ENCODE measurements at places on chromosomes 16 and 17.

- DNase-seq: no peak
Observed at GRCh38 chr16:56977216-56977615, 12.1 kb upstream of the NLRC5 start.

- no peak for DNase-seq
Observed at GRCh38 chr17:77019893-77020379, 120.8 kb upstream of the SEC14L1 start.

DNA sequence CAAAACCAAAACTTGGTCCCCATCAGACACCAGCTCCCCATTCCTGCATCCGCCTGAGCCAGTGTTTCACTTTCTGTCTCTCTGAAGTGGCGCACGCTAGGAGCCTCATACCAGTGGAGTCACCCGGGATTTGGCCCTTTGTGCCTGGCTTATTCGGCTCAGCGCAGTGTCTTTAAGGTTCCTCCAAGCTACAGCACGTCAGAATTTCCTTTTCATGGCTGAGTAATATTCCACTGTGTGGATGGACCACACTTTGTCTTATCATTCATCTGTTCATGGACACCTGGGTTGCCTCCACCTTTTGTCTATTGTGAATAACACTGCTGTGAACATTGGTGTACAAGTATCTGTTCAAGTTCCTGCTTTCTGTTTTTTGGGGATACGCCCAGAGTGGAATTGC lies 45.2 kb upstream of the CHMP6 start:
- no peak for DNase-seq

DNA sequence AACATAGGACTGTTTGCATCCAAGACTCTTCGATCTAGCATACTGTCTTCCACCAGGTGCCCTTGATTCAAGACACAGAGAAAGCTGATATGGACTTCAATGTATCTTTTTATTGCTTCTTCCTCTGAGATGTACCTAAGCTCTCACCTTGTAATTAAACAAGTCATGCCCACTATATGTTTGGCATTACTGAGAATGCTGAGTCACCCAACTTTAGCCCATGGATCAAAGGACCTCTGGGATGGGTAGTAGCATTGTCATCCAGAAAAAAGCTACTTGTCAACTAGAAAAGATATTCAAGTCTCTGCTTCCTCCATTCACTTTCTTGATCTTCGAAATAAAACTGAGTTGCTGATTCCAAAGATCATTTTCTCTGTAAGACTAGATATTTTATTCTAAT lies 37.8 kb downstream of the CDH8 start:
- no peak for DNase-seq

DNA sequence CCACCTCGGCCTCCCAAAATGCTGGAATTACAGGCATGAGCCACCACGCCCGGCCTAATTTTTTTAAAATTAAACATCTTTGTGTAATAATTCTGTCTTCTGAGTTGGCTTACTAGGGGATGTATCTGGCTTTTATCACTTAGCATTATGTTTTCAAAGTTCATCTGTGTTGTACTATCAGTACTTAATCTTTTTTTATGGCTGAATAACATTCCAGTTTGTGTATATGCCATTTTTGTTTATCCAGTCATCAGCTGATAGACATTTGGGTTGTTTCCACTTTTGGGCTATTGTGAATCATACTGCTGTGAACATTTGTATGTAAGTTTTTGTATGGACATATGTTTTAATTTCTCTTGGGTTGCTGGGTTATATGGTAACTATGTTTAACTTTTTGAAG lies 69.0 kb downstream of the CHD9 start:
- peak; percentile 63 for DNase-seq

- DNase-seq: no peak
Observed at GRCh38 chr16:58793366-58793765, 59.2 kb upstream of the GOT2 start.

DNA sequence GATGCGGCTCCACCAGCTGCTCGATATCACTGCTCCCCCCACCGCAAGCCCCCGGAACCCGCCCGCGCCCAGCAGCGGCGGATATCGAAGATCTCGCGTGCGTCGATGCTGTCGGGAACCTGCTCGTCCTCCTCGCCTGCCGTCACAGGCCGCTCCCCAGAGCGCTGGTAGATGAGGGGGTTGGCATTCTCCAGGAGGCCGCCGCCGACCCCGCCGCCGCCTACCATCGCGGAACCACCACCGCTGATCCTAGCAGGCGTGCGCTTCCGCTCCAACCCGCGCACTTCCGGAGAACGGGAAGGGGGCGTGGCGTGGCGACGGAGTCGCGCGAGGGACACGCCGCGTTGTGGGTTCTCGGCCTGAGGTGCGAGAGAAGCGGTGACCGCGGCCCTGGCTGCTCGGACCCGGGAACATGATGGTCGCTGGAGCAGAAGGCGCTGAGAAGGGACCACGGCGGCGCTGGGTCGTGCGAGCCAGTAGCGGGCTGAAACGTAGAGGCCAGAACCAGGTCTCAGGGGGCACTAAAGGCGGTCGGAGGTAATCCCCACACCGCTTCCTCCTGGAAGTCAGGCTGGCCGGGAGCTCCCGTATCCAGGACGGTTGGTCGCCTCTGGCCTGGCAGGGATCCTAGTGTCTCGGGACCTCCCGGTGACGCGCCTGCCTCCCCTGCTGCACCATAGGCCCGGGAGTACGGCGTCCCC lies at the start of gene CIAO2B:
CIAO2B (minus strand) TSS at position 265 of the 701 bp plus-strand sequence; CDS start at position 227, 38 bp downstream.
- DNase-seq: peak; percentile 87

- DNase-seq: no peak
Observed at GRCh38 chr16:1471569-1472194, 3.1 kb downstream of the CLCN7 start.

DNA sequence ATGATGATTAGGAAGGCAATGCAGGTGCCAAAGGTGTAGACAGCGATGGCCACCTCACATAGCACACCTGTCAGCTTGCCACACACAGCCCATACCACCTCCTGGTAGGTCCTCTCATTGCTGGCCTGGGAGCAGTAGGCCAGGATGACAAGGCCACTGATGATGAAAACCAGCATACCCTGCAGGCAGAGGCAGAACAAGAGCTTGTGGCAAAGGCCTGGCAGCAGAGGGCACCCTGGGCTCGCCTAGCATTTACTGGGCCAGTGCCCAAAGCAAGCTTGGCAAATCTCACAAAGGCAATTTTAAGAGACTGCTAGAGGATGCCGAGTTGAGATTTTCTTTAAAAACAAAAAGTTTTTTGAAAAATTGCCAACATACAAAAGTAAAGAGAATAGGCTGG lies 5.9 kb downstream of the SLC38A7 start:
- DNase-seq: peak; percentile 23

DNA sequence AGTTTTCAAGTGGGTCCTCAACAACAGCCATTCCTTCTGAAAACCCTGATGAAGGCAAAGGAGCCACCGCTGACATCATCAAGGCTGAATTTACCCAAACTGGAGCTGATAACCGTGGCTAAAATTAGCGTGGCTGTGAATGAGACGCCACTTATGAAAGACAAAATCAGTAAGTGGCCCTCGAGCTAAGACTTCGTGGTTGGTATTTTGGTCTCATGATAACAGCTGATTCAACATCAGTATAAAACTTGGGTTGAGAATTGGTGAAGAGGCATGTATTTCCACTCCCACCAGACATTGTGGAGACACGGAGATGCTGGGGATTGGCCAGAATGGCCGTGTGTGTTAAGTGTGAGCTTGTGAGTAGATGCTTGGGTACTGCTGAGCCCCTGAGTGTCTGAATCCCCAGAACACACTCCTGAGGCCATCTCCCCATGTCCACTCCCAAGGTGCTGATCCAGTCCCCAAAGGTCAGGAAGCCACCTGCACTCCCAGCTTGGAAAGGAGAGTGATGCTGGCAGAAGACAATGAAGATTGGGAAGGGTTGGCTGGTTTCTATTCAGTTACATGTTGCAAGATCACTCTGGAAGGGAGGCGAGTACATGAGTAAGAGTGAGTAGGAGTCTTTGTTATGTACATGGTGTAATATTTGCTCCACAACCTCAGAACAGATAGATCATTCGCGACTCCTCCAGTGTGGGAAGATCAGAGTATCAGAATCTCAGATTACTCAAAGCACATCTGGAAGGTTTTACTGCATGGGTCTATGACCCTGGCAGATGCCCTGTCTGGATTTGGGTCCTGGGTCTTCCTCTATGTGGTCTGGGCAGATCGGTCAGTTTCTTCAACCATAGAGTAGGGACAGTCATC lies 207.7 kb downstream of the HS3ST3A1 start:
- DNase-seq: peak; percentile 92

GRCh38 chr16:709566-710499 lies 4.2 kb upstream of the FBXL16 start:
- DNase-seq: peak; percentile 85

DNA sequence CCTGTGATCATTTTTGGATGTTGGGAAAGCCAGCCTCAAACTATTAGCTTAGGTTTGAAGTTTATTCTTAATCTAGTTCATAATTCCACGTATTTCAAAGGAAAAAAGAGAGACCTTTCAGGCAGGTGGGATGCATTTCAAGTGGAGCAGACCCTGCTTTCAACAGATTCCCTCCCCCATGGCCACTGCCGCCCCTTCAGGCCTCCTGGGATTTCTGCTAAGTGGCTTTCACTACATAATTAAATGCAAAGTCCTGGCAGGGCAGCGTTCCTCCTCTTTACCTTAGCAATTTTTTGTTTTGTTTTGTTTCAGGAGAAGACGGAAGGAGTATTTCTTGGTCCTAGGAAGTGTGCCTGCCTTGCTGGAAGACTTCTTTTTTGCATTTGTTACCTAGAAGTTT lies 36.6 kb downstream of the MAF start:
- DNase-seq: no peak

GRCh38 chr17:15377616-15378015 lies 36.2 kb upstream of the TEKT3 start:
- peak; percentile 71 for DNase-seq

DNA sequence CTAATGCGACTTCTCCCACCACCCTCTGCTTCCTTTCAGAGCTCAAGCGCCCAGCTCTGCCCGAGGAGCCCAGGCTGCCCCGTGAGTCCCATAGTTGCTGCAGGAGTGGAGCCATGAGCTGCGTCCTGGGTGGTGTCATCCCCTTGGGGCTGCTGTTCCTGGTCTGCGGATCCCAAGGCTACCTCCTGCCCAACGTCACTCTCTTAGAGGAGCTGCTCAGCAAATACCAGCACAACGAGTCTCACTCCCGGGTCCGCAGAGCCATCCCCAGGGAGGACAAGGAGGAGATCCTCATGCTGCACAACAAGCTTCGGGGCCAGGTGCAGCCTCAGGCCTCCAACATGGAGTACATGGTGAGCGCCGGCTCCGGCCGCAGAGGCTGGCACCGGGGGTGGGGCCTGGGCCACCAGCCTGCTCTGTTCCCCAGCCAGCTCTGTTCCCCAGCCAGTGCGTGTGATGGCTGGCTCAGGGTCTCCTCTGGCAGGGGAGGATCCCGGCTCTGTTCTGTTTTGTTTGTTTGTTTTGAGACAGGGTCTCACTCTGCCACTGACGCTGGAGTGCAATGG lies 18.7 kb downstream of the CRISPLD2 start:
- no peak for DNase-seq

DNA sequence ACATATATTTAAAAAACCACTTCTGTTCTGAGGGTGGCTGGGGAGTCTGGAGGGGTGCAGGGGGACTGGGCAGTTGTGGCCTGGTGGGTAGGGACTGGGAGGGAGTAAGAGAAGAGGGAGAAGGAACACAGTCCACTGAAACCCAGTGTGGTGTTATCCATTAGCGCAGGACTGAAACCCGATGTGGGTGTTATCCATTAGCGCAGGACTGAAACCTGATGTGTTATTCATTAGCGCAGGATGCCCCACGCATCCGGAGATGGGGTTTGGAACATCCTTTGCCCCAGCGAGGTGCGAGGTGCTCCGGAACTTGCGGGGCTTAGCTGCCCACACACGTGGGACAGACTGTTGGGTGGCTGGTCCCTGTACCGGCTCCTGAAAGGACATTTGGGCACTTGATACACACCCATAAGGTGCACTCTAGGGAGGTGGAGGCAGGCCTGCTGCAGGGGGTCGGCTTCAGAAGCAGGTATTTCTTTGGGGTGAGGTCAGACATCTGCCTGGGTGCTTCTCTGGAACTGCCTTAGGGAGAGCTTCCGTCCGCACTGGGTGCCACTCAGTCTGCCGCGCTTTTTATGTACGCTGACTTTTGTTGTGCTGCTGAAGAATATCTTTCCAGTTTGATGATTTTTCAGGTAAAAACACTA lies 20.3 kb upstream of the FASN start:
- no peak for DNase-seq

DNA sequence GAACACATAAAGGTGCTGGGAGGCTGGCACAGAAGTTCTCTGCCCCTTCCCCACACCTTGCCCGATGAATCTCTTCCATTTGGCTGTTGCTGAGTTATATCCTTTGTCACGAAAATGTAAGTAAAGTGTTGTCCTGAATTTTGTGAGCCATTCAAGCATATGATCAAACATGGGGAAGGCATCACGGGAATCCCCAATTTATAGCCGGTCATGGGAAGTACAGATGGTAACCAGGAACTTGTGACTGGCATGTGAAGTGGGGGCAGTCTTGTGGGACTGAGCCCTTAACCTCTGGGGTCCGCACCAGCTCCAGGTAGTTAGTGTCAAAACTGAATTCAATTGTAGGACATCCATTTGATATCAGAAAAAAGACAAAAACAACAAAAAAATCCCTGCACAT lies 13.2 kb downstream of the TOM1L2 start:
- no peak for DNase-seq

GRCh38 chr17:19363460-19364035 lies 1.0 kb upstream of the B9D1 start:
- DNase-seq: no peak

GRCh38 chr16:31455601-31456314 lies 3.5 kb upstream of the ARMC5 start:
- no peak for DNase-seq

DNA sequence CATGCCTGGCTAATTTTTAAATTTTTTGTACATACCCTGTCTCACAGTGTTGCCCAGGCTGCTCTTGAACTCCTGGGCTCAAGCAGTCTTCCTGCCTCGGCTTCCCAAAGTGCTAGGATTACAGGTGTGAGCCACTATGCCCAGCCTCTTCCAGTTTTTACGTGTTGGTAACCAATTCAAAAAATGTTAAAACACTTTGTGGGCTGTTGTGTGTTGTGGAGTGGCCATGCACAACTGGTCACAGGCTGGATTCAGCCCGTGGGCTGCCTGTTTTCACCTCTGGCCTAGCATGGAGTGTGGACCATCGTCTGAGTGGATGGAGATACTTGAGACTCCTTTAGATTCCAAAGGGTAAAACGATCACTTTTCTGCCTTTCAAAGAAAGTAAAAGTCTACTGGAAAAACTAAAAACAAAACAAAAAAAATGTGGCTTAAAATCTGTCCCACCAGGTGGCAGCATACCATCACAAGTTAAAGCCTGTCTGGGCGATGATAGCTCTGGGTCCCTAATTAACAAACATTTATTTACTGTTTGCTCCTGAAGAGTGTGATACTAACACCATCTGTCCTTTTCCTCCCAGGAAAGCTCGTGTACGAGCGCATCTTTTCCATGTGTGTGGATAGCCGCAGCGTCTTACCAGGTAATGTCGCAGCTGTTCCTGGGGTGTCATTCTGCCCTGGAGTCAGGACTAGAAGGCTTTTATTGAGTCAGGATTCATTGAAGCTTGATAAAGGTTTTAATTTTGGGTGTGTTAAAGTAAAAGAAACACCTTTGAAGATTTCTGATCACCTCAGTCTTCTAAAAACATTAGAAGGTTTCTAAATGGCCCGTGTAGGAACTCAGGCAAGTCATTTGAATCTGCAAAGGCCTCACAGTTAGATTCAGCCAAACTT lies 45.8 kb downstream of the VPS35L start:
- peak; percentile 70 for DNase-seq

All from fibroblast of pulmonary artery (primary cell).